ENCODE measurements at places on chromosomes 4 and X.

- DNase-seq, result no peak
These were observed 1.8 kb downstream of the ATP11C start for GRCh38 chrX:139930916-139931645.

DNA sequence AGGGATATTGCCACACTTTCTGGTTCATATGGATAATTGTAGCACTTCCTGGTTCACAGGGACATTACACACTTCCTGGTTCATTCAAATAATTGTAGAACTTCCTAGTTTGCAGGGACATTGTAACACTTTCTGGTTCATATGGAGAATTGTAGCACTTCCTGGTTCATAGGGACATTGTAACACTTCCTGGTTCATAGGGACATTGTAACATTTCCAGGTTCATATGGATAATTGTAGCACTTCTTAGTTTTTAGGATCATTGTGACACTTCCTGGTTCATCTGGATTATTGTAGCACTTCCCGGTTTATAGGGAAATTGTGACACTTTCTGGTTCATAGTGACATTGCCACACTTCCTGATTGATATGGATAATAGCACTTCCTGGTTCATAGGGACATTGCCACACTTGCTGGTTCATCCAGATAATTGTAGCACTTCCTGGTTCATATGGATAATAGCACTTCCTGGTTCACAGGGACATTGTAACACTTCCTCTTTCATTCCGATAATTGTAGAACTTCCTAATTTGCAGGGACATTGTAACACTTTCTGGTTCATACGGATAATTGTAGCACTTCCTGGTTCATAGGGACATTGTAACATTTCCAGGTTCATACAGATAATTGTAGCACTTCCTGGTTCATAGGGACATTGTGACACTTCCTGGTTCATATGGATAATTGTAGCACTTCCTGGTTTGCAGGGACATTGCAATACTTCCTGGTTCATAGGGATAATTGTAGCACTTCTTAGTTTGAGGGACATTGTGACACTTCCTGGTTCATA is 59.2 kb upstream of the CD99 start:
- no peak for DNase-seq

DNA sequence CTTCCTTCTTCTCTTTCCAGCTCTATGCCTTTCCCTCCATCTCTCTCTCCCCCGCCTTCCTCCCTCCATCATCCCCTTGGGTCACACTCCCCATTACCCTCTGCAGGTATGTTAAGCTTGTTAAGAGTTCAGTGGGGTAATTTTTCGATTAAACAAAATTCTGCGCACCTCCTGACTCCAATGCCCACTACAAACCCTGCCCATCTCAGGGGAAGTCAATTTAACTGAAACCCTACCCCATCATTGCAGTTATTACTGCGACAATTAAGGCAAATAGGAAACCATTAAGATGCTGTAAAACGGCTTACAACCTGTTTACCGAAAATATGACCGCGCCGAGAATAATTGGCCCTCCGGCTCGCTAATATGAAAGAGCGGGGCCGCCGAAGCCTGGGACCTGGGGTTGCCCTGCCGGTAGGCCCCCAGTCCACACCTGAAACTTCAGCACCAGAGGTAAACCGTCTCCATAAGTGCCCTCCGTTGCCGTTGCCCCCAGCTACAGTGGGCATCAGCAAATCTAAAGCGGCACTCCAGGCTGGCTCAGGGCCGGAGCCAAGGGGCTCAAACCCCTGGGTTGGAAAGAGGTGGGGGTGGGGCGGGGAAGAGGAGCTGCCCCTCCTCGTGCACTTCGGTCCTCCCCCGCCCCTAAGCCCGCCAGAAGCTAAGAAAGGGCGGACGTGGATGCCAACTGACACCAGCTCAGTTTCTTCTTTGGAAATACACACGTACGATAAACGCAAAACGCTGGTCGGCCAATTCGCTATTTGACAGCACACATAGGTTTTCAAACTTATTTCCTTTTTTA is 4.8 kb downstream of the ARX start:
- no peak for DNase-seq

DNA sequence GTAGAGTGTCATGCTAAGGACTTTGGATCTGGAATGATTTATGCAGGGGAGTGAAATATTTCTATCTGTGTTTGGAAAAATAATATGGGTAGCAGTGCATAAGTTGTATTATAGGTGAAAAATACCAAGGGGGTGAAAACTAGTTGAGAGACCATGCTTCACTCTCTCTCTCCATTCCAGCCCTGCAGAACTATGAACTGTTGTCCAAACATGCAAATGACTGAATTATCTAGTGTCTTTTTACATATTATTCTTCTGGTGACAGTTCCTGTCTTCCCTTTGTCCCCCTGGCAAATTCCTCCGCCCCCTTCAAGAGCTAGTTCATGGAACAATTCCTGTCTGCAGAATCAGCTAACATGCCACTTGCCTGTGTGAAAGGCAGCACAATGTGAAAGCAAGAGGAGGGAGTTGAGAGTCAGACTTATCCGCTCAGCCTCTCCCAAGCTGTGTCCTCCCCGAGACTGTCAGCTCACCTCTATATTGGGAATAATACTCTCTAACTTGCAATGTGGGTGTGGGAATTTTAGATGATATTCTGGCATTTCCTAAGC is 2.3 kb downstream of the PF4 start:
- no peak for DNase-seq

GRCh38 chr4:3022651-3023050 is 51.7 kb downstream of the HTT-AS start:
- DNase-seq, result no peak

GRCh38 chrX:144819406-144819805 is 427.9 kb upstream of the SPANXN1 start:
- DNase-seq, result no peak

- DNase-seq, result no peak
These were observed 3.7 kb upstream of the SPARCL1 start for GRCh38 chr4:87532907-87533306.

GRCh38 chr4:114263233-114263632 is 283.8 kb upstream of the ARSJ start:
- DNase-seq, result no peak

GRCh38 chrX:41036668-41037326 is 48.4 kb upstream of the USP9X start:
- DNase-seq, result no peak

- DNase-seq, result no peak
These were observed 42.1 kb upstream of the UGT2B10 start for GRCh38 chr4:68773699-68774098.

GRCh38 chr4:168540503-168541265 is 43.8 kb downstream of the PALLD start:
- no peak for DNase-seq

- no peak for DNase-seq
These were observed 174.8 kb upstream of the GLRA2 start for GRCh38 chrX:14354521-14354920.

- no peak for DNase-seq
These were observed 28.7 kb downstream of the TMPRSS11A start for GRCh38 chr4:67934628-67935027.

- DNase-seq, result no peak
These were observed 160.5 kb downstream of the TBX22 start for GRCh38 chrX:80174925-80175574.

DNA sequence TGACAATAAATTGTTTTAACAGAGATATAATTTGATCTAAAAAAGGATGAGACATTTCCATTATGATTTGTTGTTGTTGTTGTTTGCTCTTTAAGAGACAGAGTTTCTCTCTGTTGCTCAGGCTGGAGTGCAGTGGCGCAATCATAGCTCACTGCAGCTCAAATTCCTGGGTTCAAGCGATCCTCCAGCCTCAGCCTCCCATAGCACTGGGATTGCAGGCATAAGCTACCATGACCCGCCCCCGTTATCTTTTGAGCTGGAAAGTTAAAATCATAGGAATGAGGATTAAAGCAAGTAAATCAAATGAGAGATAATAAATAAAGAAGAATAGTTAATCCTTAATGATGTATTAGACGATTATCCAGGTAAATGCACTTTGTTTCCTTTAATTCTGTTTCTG is 224.4 kb upstream of the SMIM31 start:
- no peak for DNase-seq

GRCh38 chrX:84216406-84216805 is 28.4 kb upstream of the RPS6KA6 start:
- DNase-seq, result no peak

DNA sequence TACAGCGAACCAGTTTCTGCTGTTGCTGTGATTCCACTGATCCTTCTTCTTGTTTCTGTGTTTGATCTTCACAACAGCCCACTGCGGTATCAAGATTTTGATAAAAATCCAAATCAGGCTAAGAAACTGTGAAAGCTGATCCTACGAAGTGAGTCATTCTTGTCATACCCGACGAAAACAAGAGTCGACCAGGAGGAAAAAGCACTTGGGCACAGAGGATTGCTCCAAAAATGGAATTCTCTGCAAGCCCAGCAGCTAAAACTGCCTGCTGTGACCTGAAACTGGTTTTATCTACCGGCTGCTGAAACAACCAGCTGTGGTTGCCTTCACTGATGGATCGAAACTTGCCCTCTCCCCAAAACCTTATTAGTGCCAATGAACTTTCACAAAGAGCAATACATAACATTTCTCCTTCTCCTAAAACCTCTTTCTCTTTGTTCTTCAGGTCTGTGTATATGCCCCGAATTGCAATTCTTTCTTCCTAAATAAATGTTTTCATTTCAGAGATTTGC is 607.0 kb upstream of the PRKX start:
- DNase-seq, result no peak

- no peak for DNase-seq
These were observed 30.3 kb downstream of the OTC start for GRCh38 chrX:38382663-38383062.

GRCh38 chr4:177441061-177441802 is 1.0 kb downstream of the AGA start:
- DNase-seq, result no peak

All from AG09319 (cell line).